ENCODE measurements at places on chromosomes 7 and 10.

- DNase-seq: no peak
Observed at GRCh38 chr10:113692271-113692670, 12.6 kb downstream of the CASP7 start.

GRCh38 chr10:51861731-51862130 is 162.3 kb upstream of the CSTF2T start:
- DNase-seq: no peak

DNA sequence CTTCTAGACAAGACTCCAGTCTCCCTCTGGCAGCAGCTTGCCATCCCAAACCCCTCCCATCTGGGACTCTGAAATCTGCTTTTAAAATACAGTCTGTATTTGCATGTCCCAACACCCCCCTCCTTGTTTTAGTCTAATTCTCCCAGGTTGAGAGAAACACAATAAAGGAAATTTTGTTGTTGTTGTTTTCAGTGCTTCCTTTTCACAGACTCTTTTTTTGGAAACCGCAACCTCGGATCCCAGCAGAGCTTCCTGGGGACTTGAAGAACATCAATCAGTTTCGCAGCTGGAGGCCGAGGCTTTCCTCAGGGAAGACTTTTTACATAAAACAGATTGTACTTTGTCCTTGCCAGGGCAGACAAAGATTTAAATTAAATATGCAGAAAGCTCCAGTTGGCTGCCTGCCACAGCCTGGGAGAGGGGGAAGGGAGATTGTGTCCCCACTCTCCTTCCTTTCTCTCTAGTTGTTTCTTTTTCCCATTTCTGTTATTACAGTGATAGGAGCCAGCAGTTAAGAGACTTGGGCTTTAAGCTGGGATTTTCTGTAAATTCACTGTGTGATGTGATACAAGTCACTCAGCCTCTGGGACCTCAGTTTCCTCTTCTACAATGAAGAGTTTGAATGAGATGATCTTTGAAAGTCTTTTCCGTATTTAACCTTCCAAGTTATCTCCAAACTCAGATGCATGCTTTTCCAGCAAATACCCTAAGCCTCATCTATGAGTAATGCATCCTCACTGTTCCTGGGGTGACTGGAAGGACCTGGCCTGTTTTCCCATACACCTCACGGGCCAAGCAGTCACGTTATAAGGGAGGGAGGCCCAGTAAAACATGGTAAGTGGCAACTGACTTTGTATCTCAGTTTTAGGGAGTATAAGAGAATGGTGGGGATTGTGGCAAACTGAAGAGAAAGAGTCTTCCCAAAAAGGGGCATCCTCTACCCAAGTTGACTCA is 192.3 kb downstream of the REEP3 start:
- DNase-seq: no peak

GRCh38 chr10:116124777-116125176 is 148.2 kb downstream of the GFRA1 start:
- no peak for DNase-seq

- no peak for DNase-seq
Observed at GRCh38 chr10:132610071-132610701, 72.6 kb downstream of the INPP5A start.

DNA sequence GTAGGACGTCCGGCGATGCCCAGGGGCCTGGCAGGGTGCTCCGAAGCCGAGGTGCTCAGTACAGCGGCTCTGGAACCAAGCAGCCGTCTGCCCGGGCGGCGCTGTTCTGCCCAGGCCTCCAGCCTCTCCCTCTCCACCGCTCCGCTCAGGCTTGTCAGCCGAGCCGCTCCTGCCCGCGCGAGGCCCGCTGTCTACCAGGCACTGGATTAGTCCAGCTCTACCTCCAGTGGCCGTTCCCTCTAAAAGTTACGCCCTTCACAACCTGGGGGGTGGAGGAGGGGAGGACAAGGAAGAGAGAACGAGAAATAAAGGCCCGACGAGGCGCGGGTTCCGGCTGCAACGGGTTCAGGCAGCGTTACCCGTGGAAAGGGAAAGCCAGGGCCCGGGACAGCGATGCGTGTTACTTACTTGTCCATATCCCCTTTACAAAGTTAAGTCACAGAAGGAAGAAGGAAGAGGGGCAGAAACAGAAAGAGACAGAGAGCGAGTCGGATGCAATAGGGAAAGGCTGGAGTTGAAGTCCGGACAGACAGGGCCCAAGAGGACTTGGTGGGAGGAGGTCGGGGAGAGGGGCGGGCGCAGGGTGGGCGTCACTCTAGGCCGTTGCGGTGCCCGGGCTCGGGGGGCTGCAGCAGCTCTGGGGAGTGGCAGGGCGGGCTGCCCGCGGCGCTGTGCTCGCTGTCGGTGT is 2.8 kb downstream of the SP8 start:
- DNase-seq: no peak

DNA sequence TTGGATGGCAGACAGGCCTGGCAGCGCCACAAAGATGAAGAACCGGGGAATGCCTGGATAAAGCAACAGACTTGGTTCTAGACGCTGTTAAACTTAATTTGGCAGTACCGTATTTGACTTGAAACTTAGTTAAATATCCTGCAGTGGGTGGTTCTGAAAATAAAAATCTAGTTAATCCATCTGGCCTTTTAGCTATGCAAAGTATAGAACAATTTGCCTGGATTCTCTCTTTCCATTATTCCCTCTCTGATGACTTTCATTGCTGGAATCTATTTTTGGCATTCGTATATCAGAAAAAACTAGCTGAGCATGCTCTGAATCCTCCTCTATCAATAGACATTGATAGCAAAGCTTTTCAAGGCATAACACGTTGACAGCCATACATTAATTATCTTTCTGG is 203.6 kb downstream of the MACC1 start:
- DNase-seq: no peak

- no peak for DNase-seq
Observed at GRCh38 chr10:118308664-118309063, 33.5 kb downstream of the FAM204A start.

- DNase-seq: no peak
Observed at GRCh38 chr7:125804273-125804672, 874.6 kb upstream of the POT1 start.

DNA sequence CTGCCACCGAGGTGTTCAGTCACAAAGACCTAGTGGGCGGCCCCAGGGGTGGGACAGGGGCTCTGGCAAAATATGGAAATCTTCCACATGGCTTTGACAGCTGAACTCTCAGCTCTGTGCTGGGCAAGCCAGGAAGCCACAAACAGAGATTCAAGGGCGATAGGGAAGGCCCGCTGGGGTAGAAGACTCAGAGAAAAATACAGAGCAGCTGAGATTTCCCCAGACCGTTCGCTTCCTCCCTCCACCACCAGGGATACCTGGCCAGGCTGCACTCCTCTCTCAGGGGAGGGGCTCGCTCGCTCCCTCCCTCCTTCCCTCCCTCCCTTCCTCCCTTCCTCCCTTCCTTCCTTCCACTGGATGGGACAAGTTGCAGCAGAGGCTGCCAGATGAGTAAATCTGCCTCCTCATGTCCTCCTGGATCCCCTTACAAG is 260.5 kb downstream of the PRPF18 start:
- DNase-seq: no peak

GRCh38 chr7:46003161-46003560 is 82.1 kb upstream of the IGFBP3 start:
- DNase-seq: no peak

- no peak for DNase-seq
Observed at GRCh38 chr10:78551184-78552005, 517.4 kb upstream of the ZMIZ1 start.

- DNase-seq: no peak
Observed at GRCh38 chr7:84251277-84251781, 56.7 kb upstream of the SEMA3A start.

GRCh38 chr10:119237722-119238436 is 30.5 kb downstream of the GRK5 start:
- DNase-seq: no peak

- no peak for DNase-seq
Observed at GRCh38 chr7:111730476-111731300, 168.4 kb upstream of the IMMP2L start.

GRCh38 chr10:103651333-103651732 is 157.8 kb downstream of the NEURL1 start:
- DNase-seq: no peak

DNA sequence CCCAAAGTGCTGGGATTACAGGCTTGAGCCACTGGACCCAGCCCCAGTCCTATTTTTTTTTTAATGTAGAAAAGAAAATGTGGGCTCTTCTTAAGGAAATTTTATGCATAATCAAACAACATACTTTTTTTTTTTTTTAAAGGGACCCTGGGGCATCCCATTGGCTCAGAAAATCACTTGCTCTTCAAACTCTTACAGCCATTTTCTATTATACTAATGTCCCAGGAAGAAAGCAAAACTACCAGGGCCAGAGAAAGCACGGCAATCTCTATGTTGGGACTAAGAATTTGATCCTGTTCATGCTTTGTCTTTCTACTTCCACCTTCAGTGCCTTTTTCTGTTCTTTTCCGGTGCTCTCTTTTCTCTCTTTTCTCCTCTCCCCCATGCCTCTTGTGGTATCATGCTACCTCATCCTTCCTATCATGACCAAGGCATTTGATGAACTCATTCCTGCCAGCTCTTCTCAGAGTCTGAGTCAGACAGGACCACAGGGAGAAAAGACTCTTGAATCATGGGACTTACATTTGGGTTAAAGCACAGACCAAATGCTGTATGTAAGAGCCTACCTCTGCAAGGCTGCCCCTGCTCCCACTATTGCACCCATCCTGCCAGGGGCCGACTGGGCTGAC is 76.4 kb upstream of the CCNY start:
- no peak for DNase-seq

DNA sequence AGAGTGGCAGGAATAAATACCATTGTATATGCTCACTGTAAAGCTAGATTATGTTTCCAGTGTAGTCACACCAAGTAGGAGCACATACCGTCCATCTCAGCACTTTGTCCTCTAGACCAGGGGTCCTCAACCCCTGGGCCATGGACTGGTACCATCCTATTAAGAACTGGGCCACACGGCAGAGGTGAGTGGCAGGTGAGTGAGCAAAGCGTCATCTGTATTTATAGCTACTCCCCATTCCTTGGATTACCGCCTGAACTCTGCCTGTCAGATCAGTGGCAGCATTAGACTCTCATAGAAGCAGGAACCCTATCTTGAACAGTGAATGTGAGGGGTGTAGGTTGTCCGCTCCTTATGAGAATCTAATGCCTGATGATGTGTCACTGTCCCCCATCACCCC is 735.3 kb downstream of the MAGI2 start:
- DNase-seq: no peak

- DNase-seq: no peak
Observed at GRCh38 chr10:13725594-13725993, 138.8 kb downstream of the PRPF18 start.

GRCh38 chr7:19405541-19405940 is 260.3 kb upstream of the FERD3L start:
- DNase-seq: no peak

- no peak for DNase-seq
Observed at GRCh38 chr7:11760372-11760771, 71.6 kb downstream of the THSD7A start.

DNA sequence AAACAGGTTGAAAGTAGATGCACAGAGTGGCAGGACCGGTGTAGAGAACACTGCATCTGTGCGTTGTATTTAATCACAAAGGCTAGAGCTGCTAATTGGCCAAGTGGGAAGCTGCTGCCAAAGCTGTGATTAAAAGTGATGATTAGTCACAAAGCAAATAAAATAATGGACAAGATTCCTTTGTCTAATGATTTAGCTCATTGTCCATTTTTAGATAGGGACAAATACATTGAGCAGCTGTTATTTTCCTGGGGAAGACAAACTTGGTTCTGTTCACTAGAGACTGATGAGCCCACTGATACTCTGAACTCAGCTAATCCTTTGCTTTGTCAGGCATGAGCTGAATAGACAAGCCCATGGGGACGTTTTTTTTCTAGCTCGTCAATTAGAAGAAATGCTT is 19.7 kb downstream of the UBE3C start:
- DNase-seq: no peak

DNA sequence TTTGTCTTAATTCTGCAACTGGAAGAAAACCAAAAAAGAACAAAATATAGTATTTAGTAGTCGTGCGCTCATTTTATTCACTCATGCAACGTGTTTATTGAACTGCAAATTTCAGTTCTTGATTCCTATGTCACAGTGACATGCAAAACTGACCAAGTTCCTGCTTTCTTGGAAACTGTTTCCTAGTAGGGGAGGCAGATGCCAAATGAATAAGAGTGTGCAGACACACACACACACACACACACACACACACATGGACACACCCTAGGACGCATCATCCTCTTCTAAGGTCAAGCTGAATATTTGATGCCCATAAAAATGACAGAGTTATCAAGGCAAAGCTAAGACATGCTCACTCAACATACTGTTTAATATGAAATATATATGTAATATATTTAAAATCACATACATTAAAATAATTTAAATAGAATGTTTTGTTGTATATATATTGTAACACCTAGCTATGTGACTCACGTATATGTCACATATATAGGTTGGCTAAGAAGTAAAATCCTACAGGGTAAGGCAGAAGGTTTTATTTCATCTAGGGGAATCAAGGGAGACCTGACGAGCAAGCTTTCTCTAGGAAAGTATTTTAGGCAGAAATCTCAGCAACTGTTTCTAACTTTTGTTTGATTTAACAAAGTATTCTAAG is 79.6 kb downstream of the SVIL start:
- no peak for DNase-seq

DNA sequence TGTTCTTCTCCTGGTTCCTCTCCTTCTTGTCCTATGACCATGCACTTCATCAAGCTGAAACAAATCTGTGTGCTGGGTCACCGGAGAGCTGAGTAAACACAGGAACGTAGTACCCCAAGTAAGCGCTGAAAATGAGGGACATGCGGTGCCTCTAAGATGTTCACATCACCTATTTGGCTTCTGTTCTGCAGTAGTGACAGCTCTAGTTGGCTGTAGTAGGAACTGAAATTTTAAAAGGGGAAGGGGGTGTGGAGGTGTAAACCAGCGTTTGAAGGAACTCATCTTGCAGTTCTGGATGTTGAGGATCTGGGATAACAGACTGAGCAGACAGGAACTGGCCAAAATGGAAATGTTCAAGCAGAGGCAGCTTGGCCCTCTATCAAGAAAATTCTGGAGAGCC is 85.2 kb downstream of the WNT2 start:
- DNase-seq: no peak

DNA sequence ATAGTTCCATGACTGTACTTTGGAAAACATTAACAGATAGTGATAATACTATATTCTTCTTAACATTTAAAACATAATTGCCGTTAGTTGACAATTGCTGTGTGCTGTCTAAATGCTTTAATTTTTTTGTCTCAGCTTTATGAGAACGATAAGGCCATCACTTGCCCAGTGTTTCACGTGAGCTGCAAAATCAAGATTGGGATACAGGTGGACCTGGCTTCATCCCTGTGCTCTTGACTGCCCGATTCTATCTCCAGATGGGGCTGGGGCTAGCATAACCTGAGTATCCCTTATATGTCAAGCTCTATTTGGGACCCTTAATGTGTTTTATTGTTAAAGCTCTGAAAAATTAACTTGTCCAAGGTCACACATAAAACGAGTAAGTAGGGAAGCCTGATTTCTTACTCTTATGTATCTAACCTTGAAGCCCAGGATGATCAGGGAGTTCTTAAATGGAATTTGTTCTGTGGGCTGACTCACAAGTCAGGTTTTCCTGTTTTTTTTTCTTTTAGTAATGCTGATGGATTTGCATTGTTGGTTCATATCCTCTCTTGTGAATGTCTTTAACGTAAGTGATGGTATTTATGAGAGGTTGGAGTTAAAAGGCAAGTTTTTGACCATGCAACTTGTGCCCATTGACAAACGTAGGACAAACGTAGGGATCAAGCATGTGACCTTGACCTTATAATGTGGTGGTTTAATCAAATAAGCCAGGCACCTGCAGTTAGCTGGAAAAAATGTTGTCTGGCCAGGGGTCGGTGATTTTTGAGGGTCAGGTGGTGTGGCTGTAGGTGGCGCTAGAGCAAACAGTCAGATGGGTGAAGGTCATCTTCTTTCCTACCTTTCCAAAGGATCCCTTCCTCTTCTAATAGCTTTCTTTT is 3.6 kb downstream of the PRKAR2B start:
- no peak for DNase-seq
